ENCODE measurements at places on chromosomes 1 and 21.

- no peak for DNase-seq
These were observed 229.7 kb downstream of the RERE start for GRCh38 chr1:8587784-8588183.

- no peak for DNase-seq
These were observed 172.0 kb downstream of the CDC7 start for GRCh38 chr1:91672601-91673161.

GRCh38 chr1:200116324-200116723, 88.8 kb downstream of the NR5A2 start:
- DNase-seq: no peak

DNA sequence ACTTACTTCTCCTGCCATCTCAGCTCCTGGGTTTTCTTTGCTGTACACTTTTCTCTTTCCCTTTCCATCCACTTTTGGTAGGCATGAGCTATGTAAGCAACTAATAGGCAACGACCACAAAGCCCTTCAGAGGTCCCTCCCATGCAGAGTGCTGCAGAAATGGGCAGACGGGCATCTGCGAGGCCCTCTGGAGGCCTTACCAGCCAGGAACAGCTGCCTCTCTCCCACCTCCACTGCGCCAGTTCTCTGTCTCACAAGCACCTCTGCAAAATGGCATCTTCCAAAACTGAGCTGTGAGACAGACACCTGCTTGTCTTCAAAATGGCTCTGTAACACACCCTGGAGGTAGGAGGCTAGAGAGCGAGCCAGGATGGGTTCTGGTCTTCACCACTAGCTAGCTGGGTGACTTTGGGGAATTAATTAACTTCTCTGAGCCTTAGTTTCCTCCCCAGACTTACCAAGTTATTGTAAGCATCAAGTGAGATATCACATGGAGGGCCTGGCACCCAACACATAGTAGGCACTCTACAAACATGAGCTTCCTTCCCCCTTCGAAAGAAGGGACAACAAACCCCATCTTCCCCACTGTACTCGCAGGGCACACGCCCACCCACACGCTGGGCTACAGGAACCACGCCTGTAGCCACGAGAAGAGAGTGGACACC, 62.0 kb downstream of the BCAR3 start:
- DNase-seq: no peak

DNA sequence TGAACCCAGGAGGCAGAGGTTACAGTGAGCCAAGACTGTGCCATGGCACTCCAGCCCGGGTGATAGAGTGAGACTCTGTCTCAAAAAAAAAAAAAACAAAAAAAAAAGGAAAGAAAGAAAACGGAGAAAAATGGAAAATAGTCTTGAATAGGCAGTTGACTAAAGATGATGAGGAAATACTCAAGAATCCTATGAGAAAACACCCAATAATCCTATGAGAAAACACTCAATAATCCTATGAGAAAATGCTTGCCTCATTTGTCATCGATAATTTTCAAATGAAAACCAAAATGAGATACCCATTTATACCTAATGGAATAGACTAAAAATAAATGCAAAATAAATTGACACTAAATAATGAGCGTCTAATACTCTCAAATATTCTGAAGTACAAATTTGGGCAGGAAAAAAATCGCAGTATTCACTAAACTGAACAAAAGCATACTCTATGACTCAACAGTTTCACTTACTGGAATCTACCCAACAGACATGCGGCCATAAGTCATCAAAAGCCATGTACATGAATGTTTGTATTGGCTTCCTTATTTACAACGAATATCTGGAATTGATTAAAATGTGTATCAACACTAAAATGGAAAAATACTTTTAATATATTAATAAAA, 733.9 kb upstream of the CHRM3 start:
- no peak for DNase-seq

- no peak for DNase-seq
These were observed 52.9 kb downstream of the ZNF697 start for GRCh38 chr1:119595168-119595567.

- DNase-seq: no peak
These were observed 1.4 kb downstream of the TRAPPC10 start for GRCh38 chr21:44013380-44014088.

- DNase-seq: peak; percentile 46
These were observed 29.5 kb downstream of the LDLRAP1 start for GRCh38 chr1:25572708-25573590.

GRCh38 chr1:64505944-64506655, 36.2 kb downstream of the CACHD1 start:
- DNase-seq: no peak

GRCh38 chr1:225777058-225777582, 506 bp upstream of the SRP9 start:
- no peak for DNase-seq

- no peak for DNase-seq
These were observed at the start of gene EFNA3 for GRCh38 chr1:155078469-155079209. TSS of gene EFNA3 (plus strand) at chr1:155078837. CDS start at chr1:155078942, 105 bp downstream.

DNA sequence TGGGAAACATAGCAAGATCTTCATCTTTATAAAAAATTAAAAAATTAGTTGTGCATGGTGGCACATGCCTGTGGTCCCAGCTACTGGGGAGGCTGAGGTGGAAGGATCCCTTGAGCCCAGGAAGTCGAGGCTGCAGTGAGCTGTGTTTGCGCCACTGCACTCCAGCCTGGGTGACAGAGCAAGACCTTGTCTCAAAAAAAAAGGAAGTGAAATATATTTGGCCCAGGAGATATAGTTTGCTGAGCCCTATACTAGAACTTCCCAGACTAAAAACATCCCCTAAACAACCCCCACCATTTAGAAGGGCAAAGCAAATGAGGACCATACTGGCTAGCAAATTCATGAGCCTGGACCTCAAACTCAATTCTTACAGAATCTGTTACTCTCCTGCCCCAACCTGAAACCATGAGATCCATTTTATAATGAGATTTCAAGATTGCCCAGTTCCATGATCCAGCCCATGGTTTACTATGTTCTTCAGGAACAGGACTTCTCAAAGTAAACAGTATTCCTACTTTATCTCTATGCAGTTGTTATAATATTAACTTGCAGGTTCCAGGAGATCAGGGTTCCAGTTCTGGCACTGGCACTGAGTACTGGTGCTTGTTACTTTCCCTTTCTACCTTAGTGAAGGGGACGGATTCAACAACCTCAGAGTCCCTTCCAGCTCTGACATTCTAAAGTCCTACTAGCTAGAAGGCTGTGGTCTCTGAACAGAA, 48.9 kb upstream of the TADA1 start:
- no peak for DNase-seq

DNA sequence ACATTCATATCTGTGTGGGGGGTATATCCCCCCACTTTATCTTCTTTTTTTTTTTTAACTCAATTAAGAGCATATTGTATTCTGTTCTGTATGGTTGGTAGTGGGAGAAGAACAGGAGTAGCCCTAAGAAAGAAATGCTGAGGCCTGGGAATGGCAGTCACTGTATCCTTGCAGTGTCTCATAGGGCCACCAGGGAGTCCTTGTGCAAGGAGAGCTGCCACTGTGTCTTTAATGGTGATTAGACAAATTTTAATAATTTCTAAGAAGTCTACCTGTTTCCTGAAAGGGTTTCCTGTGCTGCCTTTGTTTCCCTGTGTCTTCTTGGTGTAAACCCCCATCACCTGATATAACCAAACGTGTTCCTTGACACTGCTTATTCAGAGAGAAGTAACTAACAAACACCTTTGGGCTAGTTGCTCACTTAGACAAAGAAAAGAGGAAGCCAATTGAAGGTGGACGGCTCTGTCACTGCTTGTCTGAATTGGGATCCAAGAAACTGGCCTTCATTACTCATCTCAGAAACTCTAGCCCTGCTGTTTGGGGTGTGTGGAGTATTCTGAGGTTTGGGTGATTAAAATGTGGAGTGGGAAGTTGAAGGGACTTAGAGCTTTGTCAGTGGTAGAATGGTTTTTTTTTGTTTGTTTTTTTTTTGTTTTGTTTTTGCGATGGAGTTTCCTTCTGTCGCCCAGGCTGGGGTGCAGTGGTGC, 15.2 kb downstream of the GIPC2 start:
- DNase-seq: no peak

DNA sequence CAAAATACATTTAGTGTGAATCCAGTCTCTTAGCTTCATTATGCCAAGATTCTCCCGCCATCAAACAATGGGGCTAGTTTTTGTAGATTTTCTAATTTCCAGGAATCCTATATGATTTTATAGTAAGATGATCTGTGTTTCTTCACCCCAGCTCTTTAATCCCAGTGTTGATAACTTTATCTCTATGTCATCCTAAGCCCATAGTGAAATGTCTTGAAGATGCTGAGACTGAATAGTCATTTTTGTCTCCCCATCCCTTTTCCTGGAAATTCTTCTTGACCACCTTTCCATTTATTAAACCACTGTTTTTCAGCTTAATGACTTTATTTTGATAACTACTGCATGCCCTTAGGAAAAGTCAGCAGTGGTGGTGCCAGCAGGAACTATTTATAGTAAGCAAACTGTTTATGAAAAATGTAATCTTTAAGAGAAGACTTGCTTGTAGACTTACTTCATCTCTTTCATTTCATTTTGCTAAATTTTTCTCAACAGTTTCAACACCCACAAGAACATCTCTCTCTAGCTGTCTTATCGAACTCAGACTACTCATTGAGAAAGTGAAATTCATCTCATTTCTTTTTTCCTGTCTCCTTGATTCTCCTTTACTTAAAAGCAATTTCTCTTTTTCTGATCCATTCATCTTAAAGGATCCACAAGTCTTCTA, 116.6 kb downstream of the NTMT2 start:
- no peak for DNase-seq

- no peak for DNase-seq
These were observed 27.8 kb upstream of the CCSAP start for GRCh38 chr1:229370601-229371021.

GRCh38 chr1:212247179-212247721, 38.0 kb upstream of the PPP2R5A start:
- no peak for DNase-seq

DNA sequence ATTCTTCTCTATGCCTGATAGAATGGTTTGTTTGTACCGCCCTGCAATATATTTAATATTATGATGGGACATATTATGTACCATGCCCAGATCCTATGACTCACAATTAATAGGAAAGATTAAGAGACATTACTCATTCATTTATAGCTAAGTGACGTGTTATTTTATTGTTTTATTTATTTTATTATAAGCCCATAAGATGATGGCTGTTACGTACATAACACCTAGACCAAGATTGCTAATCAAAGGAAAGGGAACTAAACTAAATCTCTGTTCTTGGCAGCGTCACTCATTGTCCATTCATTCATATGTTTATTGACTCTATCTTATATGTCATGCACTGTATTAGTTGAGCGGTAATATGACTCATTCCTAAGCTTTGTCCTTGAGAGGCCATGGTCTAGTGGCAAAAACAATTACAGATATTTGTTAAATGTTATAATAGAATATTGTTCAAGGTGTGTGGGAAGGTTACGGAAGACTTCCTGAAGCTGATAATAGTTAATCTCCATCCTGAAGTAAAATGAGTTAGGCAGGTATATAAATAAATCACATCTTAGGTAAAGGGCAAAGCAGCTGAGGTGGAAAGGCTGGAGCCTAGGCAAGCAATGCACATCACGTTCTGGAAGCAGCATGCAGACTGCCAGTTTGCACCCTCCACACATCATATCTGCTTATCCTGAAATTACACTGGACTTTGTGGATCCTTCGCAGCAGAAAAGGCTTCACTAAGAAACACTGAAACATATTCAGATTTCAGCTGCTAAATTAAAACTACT, 16.6 kb upstream of the CD55 start:
- DNase-seq: no peak

- DNase-seq: no peak
These were observed 17.2 kb downstream of the PKN2 start for GRCh38 chr1:88701275-88701674.

DNA sequence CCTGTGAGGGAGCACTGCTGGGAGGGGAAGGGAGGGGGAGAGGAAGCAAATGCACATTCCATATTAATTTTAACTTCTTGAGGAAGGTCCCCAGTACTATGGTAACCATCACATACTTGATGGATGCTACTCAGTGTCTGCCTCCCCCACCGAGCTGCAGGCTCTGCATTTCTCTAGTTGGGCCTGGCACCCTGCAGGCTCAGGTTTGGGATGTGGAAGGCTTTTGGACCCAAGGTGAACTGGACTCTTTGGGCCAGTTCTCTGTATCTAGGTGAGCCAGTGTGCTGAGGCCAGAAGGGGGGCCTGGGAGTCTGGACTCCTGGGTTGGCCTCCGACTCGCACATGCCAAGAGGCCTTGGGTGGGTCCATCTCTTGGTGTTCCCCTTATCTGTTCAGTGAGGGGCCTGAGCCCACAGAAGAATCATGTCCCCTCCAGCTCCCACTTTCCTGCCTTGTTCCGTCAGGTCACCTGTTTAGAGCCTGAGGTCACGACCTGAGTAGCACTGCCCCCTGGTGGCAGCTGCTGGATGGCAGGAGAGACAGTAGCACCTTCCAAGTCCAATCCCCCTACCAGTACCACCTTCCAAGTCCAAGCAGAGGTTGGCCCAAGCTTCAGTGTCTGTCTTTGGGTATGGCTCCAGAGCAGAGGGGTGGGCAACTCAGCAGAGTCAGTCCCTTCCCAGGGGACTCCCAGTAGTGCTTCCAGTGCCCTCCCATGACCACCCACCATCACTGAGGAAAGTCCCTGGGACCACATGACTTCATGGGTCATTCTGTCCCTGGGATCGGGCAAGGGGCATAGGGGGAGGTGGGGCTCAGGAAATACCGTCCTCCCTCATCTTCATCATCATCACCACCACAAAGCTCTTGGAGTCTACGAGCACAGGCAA, 241.8 kb downstream of the TRABD2B start:
- DNase-seq: no peak

DNA sequence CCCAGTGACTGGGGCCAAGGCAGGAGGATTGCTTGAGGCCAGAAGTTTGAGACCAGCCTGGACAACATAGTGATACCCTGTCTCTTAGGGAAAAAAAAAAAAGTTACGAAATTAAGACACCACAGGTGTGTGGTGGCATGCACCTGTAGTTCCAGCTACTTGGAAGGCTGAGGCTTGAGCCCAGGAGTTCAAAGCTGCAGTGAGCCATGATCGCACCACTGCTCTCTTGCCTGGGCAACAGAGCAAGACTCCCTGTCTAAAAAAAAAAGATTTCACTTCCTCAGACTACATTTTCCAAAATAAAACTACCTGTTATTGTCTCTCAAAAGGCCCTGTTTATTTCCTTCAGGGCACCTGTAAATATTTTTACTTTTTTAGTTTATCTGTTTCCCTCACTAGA, 4.7 kb upstream of the STK40 start:
- DNase-seq: no peak
